Peyer's patch (tissue), 4 donors: ENCODE measurements at places on chromosomes 7 and 10. TPM values are rescaled to one million over a fixed set of nuclear protein-coding genes. Genes with fewer than 3 reads are reported as not detected.

Gene TEX47
- not detected for total RNA-seq

Gene MBL2
- total RNA-seq, result not detected

Gene FEZF1
- total RNA-seq, result not detected

Gene FASTK
- 239 TPM for total RNA-seq

Gene SPDYE5
- total RNA-seq, result not detected

Gene LDB3
- 9.1 TPM for total RNA-seq

Gene PLPP4
- total RNA-seq, result not detected

Gene PVRIG
- total RNA-seq, result 3.7 TPM

Gene GIMAP7
- 8.9 TPM for total RNA-seq

Gene AHCYL2
- 186 TPM for total RNA-seq

- no peak overlapping the region for H3K27ac ChIP-seq
- no peak for DNase-seq
- no peaks in the 10 kb centered on the region for H3K4me1 ChIP-seq
- no peaks in the 10 kb centered on the region for H3K27me3 ChIP-seq
- no peaks in the 10 kb centered on the region for H3K36me3 ChIP-seq
Observed at GRCh38 chr7:41858201-41858600, 155.3 kb upstream of the INHBA start.

DNA sequence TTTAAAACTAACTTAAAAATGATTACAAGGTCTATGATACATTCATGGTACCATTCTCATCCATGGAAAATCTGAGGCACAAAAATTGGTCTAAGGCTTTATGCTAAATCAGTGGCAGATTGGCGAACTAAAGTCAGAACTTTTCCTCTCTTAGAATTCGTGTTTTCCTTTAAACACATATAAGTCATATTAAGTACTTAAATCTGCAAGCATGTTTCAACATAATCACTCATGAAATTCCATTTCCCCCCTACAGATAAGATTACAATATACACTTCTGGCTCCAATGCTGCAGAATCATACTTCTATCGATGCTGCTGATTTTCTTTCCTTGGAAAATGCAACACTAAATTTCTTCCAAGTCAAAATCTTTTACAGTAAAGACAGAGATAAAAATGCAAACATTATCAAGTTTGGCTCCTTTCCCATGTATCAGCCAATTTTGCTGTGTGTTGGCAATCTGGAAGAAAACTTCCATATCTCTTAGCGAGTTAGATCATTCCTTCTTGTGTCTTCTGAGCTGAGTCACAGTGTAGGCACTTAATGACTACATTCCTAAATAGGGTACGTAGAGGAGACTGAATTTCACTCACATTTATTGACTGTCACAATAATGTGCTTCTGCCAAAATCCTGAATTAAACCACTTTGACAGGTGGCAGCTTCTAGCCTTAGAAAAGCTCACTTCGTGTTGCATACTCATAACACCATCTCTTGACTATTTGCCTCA, 76.4 kb upstream of the LRRC17 start:
- H3K27me3 ChIP-seq, result no peaks in the 10 kb centered on the region
- no peak overlapping the region for H3K4me3 ChIP-seq
- H3K4me1 ChIP-seq, result no peaks in the 10 kb centered on the region
- no peak for DNase-seq

GRCh38 chr7:84100866-84101265, 93.7 kb downstream of the SEMA3A start:
- H3K27me3 ChIP-seq, result no peaks in the 10 kb centered on the region
- H3K4me1 ChIP-seq, result no peaks in the 10 kb centered on the region
- H3K27ac ChIP-seq, result no peak overlapping the region
- H3K4me3 ChIP-seq, result no peak overlapping the region
- no peaks in the 10 kb centered on the region for H3K36me3 ChIP-seq
- no peak for DNase-seq

- no peak overlapping the region for H3K4me3 ChIP-seq
- no peak overlapping the region for H3K27ac ChIP-seq
- H3K27me3 ChIP-seq, result no peaks in the 10 kb centered on the region
- no peaks in the 10 kb centered on the region for H3K4me1 ChIP-seq
Observed at GRCh38 chr7:132059141-132059540, 502.7 kb upstream of the PODXL start.

DNA sequence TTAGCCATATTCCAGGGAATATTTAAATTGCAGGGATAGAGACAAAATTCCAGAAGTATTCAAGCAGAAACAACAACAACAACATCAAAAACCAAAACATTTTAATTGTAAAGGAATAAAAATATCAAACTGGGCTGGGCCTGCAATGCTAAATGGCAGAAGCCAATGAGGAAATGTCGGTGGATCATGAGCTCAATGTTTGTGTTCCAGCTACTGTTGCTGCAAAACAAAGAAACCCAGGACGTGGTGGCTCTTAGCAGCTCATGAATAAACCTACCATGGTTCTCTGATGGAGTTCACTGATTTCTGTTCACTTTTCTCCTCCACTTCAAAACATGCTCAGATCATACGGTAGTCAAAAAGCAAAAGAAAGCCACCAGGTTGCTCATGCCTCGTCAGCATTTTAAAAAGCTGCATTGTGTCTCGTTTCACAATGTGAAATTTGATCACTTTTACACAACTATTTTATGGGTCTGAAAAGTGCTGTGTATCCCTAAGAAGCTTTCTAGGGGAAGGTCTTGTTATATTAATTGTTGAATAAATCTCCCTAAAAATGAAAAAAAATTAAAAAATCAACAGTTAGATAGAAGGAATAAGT, 54.0 kb downstream of the ASNS start:
- no peak overlapping the region for H3K4me3 ChIP-seq
- H3K27ac ChIP-seq, result no peak overlapping the region
- DNase-seq, result no peak
- H3K27me3 ChIP-seq, result no peaks in the 10 kb centered on the region

GRCh38 chr10:31401287-31401686, 82.3 kb downstream of the ZEB1 start:
- DNase-seq, result no peak
- H3K4me3 ChIP-seq, result no peak overlapping the region
- no peaks in the 10 kb centered on the region for H3K36me3 ChIP-seq

DNA sequence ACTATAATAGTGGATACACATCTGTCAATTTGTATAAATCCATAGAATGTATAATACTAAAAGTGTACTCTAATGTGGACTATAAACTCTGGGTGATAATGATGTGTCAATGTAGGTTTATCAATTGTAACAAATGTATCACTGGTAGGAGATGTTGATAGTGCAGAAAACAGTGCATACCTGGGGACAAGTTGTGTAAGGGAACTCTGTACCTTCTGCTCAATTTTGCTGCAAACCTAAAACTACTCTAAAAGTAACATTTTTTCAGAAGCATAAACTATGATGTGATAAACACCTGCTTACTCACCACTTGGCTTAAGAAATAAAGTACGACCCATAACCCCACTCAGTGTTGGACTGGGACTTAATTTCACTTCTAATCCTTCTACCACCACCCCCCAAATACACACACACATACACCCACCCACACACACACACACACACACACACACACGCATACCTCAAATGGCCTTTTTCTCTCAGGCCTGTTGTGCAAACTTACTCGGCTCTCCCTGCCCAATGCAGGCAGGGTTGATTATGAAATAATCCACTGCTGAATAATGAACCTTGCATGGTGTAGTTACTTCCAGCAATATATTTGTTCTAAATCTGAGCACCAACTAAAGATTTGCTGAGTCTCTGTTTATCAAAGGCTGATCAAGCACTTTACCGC, 154.1 kb upstream of the KMT2E start:
- no peak overlapping the region for H3K27ac ChIP-seq
- H3K4me1 ChIP-seq, result no peaks in the 10 kb centered on the region
- no peaks in the 10 kb centered on the region for H3K36me3 ChIP-seq
- no peak for DNase-seq

- DNase-seq, result no peak
- H3K27ac ChIP-seq, result no peak overlapping the region
Observed at GRCh38 chr7:46168671-46169383, 247.8 kb upstream of the IGFBP3 start.

DNA sequence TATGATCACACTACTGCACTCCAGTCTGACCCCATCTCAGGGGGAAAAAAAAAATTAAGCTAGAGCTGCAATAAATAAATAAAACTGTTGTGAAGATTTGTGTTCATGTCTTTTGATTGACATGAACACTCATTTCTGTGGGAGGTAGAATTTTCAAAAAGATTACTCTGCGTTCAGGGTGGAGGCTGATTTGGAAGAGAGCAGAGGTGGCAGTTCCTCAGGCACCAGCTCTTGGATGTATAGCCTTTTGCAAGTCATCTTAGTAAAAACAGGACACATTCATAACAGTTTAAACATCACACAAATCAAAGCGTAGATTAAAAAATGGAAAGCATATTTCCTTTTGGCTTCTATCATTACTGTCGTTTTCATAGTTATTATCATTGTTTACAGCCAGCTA, 243.5 kb upstream of the LRGUK start:
- DNase-seq, result no peak
- no peaks in the 10 kb centered on the region for H3K36me3 ChIP-seq
- no peaks in the 10 kb centered on the region for H3K4me1 ChIP-seq
- no peak overlapping the region for H3K4me3 ChIP-seq
- H3K27ac ChIP-seq, result no peak overlapping the region
- H3K27me3 ChIP-seq, result no peaks in the 10 kb centered on the region

DNA sequence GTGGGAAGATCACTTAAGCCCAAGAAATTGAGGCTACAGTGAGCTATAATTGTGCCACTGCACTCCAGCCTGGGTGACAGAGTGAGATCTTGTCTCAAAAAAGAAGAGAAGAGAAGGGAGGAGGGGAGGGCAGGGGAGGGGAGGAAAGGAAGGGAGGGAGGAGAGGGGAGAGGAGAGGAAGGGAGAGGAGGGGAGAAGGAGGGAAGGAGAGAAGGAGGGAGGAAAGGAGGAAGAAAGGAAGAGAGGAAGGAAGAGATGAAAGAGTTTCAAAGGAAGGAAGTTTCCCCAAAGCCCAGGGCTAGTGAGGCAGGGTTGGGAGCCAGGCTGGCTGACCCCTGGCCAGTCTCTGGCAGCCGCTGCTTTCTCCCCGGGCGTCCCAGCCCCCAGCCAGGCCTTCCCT, 32.6 kb downstream of the EPHB4 start:
- no peaks in the 10 kb centered on the region for H3K36me3 ChIP-seq
- no peak overlapping the region for H3K4me3 ChIP-seq
- H3K27me3 ChIP-seq, result no peaks in the 10 kb centered on the region
- peaks cover 2% of the 10 kb centered on the region for H3K4me1 ChIP-seq
- no peak overlapping the region for H3K27ac ChIP-seq

DNA sequence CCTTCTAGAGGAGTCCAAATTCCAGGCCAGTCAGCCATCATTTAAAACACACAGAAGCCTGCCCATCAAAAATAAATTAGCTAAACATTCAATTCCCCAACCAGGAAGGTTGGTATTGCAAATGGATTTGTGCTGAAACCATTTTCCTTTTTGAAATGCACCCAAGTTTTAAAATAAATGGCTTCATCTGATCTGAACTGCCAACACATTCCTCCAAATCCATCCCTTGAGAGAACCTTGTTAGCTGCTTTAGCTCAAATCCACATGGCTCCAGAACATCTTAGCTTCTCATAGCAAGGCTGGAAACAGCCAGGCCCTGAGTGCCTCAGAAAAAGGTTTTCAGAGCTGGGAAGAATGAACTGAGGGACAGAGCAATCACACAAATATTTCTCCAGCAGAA, 306.3 kb downstream of the FZD1 start:
- no peaks in the 10 kb centered on the region for H3K4me1 ChIP-seq
- no peaks in the 10 kb centered on the region for H3K27me3 ChIP-seq
- no peak overlapping the region for H3K4me3 ChIP-seq
- no peaks in the 10 kb centered on the region for H3K36me3 ChIP-seq
- DNase-seq, result no peak

DNA sequence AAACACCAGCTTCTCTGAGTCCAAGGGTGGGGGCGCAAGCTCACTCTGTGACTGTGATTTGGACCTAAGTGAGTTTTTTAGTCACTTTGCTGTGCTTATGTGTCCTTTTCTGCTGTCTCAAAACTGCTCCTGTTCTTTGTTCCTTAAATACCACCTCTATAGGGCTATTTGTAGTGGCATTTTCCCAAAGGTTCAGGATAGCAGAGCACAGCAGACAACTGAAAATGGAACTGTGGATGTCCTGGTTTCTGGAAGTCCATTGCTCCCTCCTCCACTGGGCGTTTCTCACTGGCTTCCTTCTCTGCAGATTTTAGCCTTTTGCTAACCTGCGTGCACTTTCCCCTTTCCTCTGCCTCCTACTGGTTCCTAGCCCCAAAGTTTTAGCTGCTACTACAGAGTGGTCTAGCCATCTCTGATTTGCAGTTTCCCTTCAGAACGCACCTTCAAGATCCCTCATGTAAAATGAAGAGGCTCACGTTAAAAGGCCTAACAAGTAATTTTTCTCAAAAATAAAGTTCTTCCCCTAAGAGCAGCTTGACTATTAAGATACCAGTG, 25.6 kb downstream of the BLVRA start:
- H3K27me3 ChIP-seq, result no peaks in the 10 kb centered on the region
- H3K4me3 ChIP-seq, result no peak overlapping the region
- H3K36me3 ChIP-seq, result no peaks in the 10 kb centered on the region
- H3K27ac ChIP-seq, result no peak overlapping the region

DNA sequence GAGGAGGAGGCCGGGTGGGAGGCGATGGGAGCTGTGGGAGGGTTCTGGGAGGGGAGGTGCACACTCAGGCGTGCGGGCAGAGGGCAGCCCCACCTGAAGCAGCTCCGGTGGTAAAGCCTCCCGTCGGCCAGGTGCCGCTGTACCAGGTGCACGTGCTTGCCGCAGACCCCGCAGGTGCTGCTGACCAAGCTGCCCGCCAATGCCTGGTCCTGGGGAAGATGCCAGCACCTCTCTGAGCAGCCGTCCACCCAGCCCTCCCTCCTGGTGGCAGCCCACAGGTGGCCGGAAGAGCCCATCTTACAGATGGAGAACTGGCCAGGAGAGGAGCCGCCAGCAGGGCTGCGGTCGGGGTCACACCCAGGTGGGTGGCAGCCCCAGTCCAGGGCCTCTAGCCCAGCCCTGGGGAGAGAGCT, 12.6 kb downstream of the MICALL2 start:
- H3K4me3 ChIP-seq, result no peak overlapping the region
- no peaks in the 10 kb centered on the region for H3K27me3 ChIP-seq
- H3K4me1 ChIP-seq, result no peaks in the 10 kb centered on the region
- no peak for DNase-seq
- no peaks in the 10 kb centered on the region for H3K36me3 ChIP-seq
